ENCODE measurements at places on chromosomes 2 and 18.

DNA sequence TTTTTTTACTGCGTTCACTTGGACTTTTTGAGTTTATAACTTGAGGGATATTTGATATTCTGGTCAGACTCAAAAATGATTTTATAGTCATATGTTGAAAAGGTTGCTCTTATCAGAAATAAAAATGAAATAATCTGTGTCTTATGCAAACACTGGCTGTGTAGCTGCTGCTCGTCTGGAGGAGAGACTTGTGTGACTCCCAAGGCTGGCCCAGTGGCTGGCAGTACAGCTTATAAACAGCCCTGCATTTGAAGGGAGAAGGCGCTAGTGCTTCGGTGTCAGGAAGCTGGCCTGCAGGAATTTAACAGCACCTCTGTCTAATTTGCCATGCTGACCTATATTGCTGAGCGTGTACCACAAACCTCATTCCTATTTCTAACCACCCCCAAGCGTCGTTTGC lies 74.5 kb downstream of the ASAP2 start:
- no peak for DNase-seq

DNA sequence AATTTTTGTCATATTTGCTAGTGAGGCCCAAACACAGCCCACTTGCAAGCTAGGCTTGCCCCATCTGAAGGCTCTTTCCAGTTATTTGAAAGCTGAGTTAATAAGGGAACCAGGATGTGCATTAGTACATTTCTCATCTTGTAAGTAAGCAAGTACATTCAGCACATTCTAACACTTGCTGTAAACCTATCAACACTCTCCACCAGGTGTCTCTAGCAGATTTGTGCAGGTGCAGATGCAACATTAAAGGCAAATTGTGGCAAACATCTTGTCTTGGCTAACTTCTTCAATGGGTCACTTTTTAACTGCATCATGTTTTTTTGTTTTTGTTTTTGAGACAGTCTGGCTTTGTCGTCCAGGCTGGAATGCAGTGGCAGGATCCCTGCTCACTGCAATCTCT lies 25.3 kb upstream of the MFSD6 start:
- DNase-seq = peak; percentile 61

GRCh38 chr2:199596549-199596948 lies 138.8 kb upstream of the SATB2 start:
- peak; percentile 57 for DNase-seq

GRCh38 chr18:48668466-48669179 lies 129.8 kb downstream of the CTIF start:
- no peak for DNase-seq

- no peak for DNase-seq
Observed at GRCh38 chr2:122167515-122167914, 412.1 kb downstream of the TSN start.

- DNase-seq = no peak
Observed at GRCh38 chr18:54032412-54032811, 192.1 kb downstream of the MBD2 start.
